CD8-positive, alpha-beta T cell (primary cell): ENCODE measurements at places on chromosomes 1 and 21. TPM values are rescaled to one million over a fixed set of nuclear protein-coding genes. Genes with fewer than 3 reads are reported as not detected.

SLX9 gene
- 10.0 TPM for total RNA-seq

EPHA10 gene
- total RNA-seq, result not detected

PLA2G2F gene
- not detected for total RNA-seq

ANGPTL1 gene
- total RNA-seq, result not detected

MPZ gene
- 2.1 TPM for total RNA-seq

FLVCR1 gene
- 6.5 TPM for total RNA-seq

DMBX1 gene
- not detected for total RNA-seq

ETV3L gene
- total RNA-seq, result not detected

ZNF683 gene
- total RNA-seq, result 10.9 TPM

KCNT2 gene
- not detected for total RNA-seq
